ENCODE measurements at places on chromosomes 7 and 10.

DNA sequence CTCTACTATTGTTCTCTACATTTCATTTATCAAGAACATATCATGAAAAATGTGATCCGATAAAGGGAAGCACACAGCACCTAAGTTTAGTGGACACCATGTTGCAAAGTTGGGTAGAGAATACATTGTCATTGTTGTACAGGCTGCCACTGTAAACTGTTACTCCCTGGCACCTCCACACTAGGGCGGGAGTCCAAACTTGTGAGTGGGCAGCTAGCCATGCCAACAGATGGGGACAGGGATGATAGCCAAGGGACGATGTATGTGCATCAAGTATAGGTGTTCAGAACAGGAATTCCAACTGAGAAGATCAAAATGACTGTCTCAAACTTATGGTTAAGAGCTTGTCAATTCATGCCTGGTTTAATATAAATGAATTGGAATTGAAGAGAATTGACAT is 31.1 kb upstream of the COMMD3 start:
- DNase-seq = no peak

- no peak for DNase-seq
Observed at GRCh38 chr10:86359954-86360353, 6.6 kb downstream of the GRID1 start.

DNA sequence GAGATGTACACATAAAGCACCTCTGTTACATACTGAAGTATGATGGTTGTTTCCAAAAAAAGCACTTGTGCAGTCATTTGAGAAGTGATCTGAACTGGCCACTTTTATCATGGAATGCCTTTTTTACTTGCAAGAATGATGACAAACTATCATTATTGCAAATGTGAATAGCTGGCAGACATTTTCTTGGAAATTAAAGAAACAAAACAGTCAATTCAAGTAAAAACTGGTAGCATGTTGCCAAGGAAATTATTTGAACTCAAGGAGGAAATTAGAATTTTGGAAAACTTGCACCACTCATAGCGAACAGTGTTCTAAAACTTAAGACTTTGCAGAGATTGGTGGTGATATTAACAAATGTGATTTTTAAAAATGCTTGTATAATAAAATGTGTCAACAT is 6.6 kb downstream of the RHEB start:
- DNase-seq = no peak

- no peak for DNase-seq
Observed at GRCh38 chr7:26813432-26813831, 51.0 kb downstream of the SKAP2 start.

GRCh38 chr7:99881370-99881769 is 4.5 kb upstream of the OR2AE1 start:
- no peak for DNase-seq

DNA sequence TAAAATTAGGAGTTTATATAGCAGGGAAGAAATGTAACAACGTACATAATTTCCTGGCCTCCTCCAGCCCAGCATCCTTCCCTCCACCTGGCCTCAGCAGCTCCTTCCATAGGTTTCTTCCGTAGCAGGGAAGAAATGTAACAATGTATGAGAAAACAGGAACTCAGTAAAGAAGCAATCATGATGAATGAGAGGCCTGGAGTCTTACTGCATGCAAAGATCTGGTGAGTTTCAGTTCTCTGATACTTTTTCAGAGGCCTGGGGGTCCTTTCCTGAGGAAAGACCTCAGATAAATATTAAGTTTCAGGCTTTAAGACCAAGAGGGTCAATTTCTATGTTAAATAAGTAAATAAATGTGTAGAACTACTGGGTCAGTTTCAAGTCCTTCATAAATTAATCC is 155.7 kb upstream of the C7orf33 start:
- DNase-seq = no peak

DNA sequence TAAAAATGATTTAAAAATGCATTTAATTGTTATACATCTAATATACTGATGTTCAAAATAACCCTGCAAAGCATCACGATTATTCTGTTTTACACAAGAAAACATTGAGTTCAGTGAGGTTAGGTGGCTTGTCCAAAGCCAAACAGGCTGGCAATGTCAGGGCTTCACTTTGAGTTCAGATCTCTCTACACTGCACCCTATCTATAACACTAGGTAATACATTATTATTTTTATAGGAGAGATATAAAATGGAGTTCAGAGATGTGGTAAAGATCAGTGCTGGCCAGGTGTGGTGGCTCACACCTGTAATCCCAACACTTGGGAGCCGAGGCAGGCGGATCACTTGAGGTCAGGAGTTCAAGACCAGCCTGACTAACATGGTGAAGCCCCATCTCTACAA is 165.9 kb upstream of the MYO3A start:
- DNase-seq = no peak

DNA sequence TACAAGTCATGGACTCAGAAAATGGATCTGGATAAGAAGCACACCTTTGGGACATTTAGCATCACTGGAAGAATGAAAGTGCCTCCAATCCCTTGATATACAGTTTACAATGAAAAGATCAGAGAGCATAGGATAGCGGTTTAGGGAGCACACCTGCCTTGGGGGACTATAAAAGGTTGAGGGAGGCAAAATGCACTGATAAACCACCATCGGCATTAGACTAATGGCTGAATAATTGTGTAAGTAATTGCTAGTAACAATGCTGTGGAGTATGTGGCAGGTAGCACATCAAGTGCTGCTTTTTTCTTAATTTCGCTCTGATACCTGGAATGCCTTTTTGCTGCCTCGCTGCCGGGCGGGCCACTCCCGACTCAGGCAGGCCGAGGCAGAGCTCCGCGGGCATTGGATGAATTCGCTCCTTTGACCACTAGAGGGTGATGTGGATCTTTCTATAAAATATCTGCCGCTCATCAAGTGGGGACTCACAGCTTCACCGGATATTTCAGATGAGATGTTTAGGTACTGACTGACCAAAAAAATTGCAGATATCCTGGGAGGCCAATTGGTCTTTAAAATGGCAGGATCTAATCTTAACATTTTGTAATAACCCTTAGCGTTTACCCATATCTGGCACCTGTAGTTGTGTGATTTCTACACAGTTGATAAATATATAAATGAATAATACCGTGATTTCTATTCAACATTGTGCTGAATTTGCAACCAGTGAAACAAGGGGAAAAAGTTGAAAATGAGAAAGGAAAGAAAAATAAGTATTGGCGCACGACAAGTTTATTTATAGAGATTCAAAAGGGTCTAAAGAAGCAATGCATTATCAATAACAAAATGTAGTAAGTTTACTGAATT is 116.8 kb upstream of the PRSS1 start:
- no peak for DNase-seq

- DNase-seq = no peak
Observed at GRCh38 chr7:24884401-24884800, 95.6 kb downstream of the OSBPL3 start.

- no peak for DNase-seq
Observed at GRCh38 chr10:119468542-119469324, 73.8 kb downstream of the RGS10 start.

GRCh38 chr7:44486693-44487092 is 3.8 kb downstream of the NUDCD3 start:
- DNase-seq = no peak

DNA sequence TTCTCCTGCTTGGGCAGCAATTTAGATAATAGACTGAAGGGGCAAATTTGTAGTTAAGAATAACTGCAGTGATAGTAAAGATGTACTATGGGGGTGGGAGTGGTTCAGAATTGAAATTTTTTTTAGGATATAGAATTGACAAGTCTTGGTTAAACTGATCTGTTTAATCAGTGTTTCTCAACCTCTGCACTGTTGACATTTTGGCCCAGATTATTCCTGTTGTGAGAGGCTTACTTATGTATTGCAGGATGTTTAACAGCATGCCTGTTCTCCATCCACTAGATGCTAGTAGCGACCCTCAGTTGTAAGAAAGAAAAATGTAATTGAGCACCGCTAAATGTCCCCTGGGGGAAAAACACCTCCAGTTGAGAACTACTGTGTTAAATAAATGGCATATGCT is 176.5 kb downstream of the CCDC7 start:
- no peak for DNase-seq

- no peak for DNase-seq
Observed at GRCh38 chr10:73839276-73839966, 28.0 kb upstream of the NDST2 start.

DNA sequence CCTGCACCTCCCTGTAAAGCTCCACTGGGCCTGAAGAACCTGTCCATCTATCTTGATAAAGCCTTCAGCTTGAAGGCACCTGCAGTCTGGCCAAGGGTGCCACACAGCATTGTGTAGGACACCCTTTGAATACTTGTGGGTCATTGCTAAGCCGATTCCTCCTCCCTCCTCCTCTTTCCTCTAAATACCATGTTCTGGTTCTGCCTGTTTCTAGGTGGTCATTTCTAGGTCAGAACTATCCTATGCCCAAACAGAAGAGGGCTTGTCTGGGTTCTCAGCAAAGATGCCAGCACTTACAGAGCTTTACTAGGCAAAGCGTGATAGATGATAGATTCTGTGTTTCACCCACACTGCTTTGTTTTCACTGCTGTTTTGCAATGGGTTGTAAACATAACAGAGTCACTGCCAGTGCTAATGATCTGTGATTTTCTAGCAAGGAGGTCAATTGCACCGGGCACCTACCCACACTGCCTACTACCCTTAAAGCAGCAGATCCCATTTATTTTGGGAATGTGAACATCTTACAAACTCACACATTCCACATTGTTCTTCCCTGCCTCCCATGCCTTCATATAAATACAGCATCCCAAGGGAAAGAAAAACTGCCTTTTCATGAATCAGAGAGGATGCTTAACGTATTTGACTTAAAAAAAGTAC is 279.1 kb upstream of the PITRM1 start:
- no peak for DNase-seq

DNA sequence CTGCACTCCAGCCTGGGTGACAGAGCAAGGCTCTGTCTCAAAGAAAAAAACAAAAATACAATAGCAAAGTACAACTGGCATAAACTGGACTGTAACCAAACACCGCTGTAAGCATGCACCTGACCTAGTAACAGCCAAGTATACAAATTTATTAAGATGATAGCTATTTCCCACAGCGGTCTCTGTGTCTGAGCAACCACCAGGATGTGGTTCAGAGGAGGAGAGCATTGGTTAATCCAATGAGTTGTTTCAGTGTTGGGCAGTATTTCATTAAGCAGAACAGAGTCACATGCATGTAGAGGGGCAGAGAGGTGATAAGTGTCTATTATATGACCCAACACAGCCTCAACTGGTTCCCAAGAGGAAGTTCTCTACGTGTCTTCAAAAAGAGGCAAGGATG is 4.0 kb downstream of the SLC16A12 start:
- DNase-seq = no peak

DNA sequence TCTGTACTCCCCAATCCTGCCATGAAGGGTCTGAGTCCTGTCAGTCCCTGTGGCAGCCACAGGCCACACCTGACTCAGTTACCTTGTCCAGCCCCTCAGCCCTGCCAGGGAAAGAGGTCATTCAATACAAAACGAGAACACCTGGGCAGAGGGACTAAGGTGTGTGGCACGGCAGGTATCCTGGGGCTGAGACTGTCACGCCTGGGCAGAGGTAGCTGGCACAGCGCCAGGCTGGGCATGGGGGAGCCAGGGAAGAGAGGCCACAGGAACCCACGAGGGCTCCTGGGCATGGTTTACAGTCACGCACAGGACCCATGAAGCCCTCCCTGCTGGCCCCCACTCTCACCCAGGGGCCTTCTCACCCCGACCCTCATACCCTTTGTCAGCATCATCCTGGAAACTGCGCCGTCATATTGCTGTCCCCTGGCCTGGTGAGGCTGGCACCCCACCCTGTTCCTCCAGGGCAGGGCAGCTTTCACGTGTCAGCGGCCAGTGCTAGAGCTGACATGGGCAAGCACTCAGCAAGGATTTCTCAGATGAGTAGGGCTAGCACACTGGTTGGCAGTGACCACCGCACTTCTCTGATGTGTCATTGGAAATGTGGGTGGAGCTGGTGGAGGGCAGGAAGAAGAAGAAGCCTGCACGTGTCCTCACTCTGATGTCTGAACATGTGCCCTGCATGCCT is 42.7 kb downstream of the LRRC18 start:
- DNase-seq = no peak

DNA sequence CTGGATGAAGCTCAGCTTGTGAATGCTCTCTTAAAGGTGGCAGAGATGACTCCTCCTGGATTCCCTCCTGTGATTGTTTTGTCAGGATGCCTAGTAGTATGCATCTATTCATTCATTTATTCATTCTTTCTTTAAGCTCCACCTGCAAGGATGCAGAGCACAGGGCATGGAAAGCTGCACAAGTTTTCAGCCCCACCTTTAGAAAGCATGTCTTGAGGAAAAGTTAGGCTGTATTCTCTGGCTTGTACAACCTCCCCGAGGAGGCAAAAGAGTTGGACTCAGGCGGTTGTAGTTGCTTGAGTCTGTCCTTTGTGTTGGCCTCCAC is 22.4 kb downstream of the ARID5B start:
- DNase-seq = no peak

DNA sequence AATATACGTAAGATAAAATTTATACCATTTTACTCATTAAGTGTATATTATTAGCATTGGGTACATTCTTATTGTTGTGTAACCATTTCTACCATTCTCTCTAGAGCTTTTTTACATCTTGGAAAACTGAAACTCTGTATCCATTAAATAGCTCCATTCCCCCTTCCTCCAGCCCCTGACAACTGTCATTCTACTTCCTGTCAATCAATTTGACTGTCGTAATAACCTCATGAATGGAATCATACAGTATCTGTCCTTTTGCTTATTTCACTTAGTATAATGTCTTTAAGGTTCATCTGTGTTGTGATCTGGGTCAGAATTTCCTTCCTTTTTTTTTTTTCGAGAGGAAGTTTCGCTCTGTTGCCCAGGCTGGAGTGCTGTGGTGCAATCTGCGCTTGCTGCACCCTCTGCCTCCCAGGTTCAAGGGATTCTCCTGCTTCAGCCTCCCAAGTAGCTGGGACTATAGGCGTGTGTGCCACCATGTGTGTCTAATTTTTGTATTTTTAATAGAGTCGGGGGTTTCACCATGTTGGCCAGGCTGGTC is 15.6 kb downstream of the ZRANB1 start:
- no peak for DNase-seq

DNA sequence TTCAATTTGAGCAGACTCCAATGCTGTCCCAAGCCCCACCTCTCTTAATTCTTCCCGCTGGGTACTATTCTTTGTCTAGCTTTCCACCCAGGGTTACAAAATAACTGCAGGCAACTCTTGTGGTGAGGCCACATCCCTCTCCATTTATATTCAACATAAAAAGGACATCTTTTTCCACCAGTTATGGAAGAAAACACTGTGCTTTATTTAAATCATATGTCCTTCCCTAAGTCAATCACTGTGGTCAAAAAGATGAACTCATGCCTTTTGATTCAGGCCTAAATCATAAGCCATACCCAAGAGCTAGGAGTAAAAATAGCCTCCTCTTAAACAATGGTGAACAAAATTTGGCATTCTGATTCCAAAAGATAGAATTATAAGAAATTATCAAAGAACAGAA is 386.0 kb downstream of the SEMA3D start:
- DNase-seq = no peak

GRCh38 chr7:69062020-69062765 is 536.1 kb upstream of the AUTS2 start:
- DNase-seq = no peak

Data from stimulated activated CD4-positive, alpha-beta T cell treated with anti-CD3 and anti-CD28 coated beads, Interleukin-1b, Interleukin-23, amount 100 ng/mL, for 24 hours (primary cell).